Fibroblast of mammary gland (primary cell): ENCODE measurements at places on chromosomes 2 and 18.

GRCh38 chr2:133848111-133848649, 279.9 kb upstream of the NCKAP5 start:
- DNase-seq, result no peak

- no peak for DNase-seq
Measured at GRCh38 chr2:241812730-241813643, 4.0 kb downstream of the NEU4 start.

DNA sequence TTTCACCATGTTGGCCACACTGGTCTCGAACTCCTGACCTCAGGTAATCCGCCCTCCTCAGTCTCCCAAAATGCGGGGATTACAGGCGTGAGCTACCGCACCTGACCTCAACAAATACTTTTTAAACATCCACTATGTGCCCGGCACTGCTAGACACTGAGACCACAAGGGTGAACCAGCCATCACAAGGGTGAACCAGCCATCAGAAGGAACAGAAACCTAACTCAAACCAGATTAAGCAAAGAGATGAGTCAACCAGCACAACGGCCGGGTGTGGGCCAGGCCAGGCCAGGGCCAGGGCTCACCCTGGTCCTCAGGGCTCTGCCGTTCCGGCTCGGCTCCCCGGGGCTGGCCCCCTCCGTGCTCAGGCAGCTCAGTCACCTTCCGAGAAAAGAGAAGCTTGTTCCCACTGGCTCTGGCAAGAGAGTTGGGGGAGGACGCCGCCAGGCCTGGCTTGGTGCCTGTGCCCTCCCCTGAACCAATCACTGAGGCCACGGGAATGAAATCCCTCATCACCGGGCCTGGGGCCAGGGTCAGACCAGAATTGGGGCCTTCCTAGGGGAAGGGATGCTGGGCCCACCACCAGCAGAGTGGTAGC, 4.4 kb downstream of the TEX44 start:
- DNase-seq, result peak; percentile 88

DNA sequence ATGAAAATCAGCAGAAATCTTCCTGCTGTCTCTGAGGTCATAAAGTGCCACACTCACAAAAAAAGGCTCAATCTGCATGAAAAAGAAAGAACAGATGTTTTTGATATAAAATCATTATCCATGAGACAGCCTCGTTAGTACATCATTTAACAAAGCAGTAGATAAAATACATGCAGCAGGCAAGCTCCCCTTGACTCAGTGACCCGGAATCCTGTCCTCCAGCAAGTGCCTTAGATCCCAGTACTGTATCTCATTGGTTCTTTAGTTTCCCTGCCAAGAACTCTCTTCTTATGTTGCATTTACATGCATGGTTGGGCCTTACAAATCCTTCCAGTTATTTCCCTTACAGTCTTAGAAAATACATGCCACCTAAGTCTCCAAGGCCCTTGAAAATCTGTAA, 148.9 kb upstream of the CCDC195 start:
- DNase-seq, result peak; percentile 34

DNA sequence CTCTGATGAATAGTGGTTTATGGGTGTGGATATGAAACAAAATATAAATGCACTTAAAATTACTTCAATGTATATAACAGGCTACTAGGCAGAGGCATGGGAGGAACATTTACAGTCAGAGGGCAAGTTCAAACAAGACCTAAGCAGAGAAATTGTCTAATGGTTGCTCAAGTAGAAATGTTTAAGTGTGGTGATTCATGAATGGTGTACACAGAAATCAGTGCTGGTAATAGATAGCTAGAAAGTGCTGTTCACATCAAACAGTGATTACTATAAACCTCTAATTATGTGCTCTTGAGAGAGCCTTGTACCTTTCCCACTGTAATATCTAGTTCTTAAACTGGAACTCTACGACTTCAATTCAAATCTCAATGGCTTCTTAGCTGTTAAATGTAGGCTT, 485.1 kb downstream of the NRXN1 start:
- DNase-seq, result no peak
